Activated CD4-positive, alpha-beta memory T cell treated with anti-CD3 and anti-CD28 coated beads for 36 hours (primary cell): ENCODE measurements at places on chromosomes 7 and 10.

GRCh38 chr7:37438906-37439652, 9.6 kb downstream of the ELMO1 start:
- DNase-seq, result no peak

DNA sequence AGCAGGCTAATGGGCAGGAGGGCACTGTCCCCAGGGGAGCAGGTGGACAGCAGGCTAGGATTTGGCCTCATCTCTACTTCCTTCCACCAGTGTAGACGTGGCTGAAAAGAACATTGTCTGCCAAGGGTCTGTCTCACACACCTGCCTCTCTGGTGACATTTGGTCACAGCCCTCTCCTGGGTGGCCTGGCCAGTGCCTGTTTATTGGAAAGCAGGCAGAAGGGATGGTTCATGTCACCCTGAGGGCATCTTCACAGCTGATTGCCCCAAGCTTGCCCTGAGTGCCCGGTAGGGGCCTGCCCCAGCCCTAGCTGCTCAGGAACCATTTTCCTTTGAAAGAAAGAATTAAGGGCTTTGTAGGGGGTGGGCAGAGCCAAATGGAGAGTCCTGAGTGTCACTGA, 138.7 kb downstream of the C10orf105 start:
- no peak for DNase-seq

- DNase-seq, result peak; percentile 44
These were observed 34.9 kb upstream of the STEAP1 start for GRCh38 chr7:90119178-90119971.

GRCh38 chr10:24097751-24098207, 111.2 kb upstream of the KIAA1217 start:
- DNase-seq, result no peak

GRCh38 chr7:77729574-77730348, 33.5 kb downstream of the RSBN1L start:
- no peak for DNase-seq

GRCh38 chr10:69716711-69717560, 84.8 kb upstream of the COL13A1 start:
- peak; percentile 73 for DNase-seq

DNA sequence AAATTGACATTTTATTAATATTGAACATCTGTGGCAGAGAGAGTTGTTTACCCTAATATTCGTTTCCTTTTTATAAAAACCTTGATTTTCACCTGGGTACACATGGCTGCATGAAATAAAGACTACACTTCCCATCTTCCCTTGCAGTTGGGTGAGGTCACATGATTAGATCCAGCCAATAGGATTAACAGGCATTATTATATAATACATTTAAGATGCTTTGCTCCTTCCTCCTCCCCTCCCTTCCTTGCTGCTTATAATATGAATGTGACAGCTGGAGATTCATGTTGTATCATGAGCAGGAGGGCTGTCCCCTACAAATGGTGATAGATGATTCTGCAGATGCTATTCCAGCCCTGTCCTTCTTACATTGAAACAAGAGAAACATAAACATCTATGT, 146.6 kb downstream of the SH2D4B start:
- DNase-seq, result no peak

DNA sequence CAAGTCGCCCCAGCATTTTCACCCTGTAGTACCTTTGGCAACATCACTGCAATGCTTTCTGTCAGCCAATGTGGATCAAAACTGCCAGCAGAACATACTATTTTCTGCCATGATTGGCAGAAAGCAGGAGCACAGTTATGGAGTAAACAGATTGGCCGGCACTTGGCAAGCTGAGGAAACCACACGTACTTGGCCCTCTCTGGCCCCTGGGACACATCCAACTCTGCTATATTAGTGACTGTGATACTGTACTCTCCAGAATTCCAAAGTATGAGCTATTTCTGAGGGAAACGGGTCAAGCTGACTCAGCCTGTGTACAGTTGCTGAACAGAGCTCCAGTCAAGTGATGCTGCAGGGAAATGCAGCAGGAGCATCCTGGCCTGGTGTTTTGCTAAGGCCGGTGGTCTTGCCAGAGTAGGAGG, 39.8 kb upstream of the LANCL2 start:
- no peak for DNase-seq

GRCh38 chr7:3437467-3437866, 136.4 kb downstream of the SDK1 start:
- no peak for DNase-seq

- peak; percentile 41 for DNase-seq
These were observed 7.6 kb upstream of the ASCC1 start for GRCh38 chr10:72223743-72224101.

- DNase-seq, result no peak
These were observed 142.0 kb upstream of the ADO start for GRCh38 chr10:62662486-62662885.

DNA sequence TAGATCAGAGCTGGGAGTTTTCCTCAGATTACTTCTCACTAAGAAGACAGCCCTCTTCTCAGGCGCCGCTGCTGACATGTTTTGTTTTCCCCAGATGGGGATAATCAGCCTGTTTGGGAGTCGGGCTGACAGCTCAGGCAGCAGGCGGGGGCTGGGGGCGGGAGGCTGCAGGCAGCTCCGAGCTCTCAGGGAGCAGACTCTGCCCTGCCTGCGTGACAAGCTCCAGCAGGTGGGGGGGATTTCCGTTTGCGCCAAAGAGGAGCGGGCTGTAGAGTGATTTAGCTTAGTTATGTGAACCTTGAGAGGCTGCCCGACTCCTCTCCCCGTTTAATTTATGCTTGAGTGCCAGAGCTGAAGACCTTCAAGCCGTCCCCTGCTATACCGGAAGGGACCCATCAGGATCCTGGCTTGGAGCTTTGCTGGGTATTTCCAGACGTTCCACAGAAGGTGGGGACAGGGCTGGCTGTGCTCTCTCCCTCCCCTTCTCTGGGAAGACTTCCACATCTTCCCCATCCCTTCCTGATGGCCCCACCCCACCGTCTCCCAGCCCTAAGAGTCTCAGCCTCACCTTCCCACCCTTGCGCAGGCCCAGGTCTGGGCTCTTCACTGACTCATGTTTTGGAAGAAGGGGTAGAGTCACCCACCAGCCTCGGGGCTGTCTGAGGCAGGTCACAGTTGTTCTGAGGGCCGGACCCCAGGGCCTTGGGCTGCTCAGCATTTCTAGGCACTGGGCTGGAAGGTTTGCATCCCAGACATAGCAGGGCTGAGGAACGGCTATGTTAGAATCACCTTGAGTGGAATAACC, 24.7 kb upstream of the ADCYAP1R1 start:
- DNase-seq, result no peak

GRCh38 chr10:122643931-122644534, 55.6 kb downstream of the C10orf120 start:
- DNase-seq, result no peak

- DNase-seq, result no peak
These were observed 316.1 kb upstream of the FZD1 start for GRCh38 chr7:90948085-90948484.

GRCh38 chr7:150361807-150362621, 6.6 kb upstream of the REPIN1 start:
- DNase-seq, result no peak

DNA sequence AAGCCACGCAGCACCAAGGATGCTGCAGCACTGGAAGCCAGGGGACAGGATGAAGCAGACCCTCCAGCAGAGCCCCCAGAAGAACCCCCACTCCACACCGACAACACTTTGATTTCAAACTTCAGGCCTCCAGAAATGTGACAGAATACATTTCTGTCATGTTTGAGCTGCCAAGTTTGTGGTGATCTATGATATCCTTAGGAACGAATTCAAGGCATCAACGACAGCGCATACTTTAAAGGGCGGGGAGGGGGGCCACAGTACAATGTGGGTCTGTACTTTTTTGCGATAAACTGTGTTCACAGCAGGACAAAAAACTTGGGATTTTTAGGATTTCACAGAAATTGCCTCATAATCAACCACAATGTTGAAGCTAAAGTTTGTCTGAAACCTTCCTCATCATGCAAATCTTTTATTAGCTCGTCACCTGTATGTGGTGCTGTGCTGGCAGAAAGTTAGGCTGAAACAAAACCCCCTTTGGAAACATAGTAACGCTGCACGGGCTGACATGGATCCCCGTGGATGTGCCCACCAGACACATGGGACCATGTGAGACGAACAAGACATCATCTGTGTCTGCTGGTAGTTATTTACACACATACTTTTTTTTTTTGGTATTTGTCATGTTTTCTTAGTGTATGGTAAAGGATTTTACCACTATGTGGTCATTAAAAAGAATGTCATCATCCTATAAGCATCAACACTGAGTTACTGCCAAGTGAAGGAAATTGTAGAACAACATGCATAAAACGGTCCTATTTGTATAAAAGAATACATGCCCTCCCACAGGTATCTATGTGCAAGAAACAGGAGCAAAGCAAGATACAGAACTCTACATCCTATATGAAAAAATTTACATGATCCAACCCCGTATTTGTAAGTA, 113.3 kb upstream of the AFAP1L2 start:
- DNase-seq, result no peak

DNA sequence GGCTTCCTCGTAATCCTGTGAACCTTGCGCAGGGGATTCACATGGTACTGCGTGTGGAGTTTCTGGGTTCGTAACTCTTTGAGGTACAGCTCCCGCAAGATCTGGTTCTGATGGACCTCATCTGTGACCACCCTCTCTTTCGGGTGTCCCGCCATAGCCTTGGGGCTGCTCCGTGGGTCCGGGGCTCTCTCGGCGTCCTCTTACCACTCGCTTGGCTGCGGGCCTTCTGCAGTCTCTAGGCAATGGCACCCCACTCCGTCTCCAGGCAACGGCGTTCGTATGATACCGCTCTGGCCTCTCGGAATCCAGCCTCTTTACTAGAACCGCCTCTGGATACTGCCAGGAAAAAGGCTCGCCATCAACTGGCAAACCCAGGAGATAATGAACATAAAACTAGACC, 54.7 kb upstream of the AMPH start:
- DNase-seq, result no peak

- no peak for DNase-seq
These were observed 37.7 kb upstream of the CXCL12 start for GRCh38 chr10:44422570-44423101.

GRCh38 chr7:30813466-30813865, 42.2 kb downstream of the MINDY4 start:
- no peak for DNase-seq
